ENCODE measurements at places on chromosomes 5 and 9.

DNA sequence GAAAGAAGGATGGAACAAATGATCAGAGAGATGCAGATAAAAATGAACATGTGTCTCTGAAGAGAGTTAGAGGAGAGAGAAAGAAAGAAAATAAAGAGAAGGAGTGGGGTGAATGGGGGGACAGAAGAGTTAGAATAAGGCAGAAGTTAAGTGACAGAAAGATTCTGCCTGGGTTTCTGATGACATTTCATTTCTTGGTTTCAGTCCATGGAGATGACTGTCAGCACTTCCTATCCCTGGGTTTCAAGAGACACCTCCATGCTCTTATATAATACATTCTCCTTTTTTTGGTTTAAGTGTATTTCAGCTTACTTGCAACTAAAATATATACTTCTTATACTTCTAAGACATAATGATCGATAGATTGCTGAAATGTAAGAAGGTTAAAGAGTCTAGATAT is 213.0 kb upstream of the IL12B start:
- no peak for DNase-seq

DNA sequence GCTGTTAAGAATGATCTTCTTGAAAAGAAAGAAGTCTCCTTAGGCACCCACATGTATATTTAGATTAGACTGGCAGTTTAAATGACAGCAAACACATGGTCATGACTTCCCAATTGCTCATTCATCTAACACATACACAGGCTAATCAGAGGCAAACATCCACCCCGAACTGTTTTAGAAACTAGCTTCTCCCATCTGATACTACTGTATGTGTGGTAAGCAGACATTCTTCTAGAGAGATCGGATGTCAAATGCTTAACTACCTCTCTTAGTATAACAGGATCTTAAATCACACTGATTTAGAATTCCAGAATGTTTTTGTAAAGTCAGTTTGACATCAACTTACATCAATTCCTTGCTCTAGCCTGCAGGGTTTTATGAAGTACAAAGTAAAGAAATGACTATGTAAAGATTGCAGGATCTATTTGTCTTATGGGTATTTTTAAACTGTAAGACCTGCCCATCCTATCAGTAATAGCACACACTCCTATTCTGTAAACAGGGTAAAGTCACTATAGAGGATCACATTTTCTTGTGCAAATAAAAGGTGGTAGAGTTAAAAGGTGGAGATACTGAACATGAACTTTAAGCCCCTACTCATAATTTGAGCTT is 239.7 kb downstream of the MLLT3 start:
- DNase-seq: peak; percentile 96

DNA sequence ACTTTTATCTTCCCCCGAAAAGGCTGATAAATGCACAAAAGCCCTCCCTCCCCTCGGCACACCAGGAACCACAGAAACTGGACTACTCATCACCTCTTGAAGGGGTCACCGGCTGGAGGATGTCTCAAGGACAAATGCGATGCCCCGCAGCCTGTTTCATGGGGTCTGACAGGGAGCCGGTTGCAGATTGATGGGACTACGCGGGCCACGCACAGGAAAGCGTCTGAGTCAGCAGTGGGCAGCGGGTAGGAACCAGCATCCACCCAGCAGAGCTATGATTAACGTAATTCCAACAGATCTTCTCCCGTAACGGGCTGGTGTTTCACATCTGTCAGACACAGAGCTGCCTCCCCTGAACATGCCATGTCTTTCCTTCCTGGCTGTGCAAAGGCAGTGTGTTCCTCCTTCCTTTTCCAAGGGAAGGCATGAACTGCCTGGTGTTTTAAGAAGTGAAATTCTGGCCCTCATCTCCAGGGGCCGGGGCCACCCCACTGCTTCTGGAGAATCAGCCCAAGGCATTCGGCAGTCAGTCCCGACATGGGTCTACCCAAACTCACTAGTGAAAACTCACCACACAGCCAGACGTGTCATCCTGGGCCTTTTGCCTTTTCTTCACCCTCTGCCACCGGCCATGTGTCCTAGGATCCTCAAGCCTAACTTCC is 144.4 kb upstream of the PHYKPL start:
- peak; percentile 52 for DNase-seq

DNA sequence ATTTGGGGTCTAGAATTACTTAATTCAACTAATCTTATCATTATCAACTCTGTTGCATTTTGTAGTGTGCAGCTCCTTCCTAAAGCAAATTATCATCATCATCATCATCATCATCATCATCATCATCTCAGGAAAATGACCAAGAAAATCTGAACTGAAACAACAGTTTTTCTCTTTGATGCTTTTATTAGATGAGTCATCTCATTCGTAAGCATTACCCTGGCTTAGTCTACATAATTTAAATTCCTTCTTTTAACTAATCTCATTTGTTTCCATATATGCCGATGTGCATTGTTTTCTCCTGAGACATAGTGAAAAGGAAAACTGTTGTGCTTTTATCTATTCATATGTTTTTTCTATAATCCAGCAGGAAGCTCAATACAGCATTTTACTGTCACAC is 173.0 kb upstream of the PDE4D start:
- DNase-seq: no peak

DNA sequence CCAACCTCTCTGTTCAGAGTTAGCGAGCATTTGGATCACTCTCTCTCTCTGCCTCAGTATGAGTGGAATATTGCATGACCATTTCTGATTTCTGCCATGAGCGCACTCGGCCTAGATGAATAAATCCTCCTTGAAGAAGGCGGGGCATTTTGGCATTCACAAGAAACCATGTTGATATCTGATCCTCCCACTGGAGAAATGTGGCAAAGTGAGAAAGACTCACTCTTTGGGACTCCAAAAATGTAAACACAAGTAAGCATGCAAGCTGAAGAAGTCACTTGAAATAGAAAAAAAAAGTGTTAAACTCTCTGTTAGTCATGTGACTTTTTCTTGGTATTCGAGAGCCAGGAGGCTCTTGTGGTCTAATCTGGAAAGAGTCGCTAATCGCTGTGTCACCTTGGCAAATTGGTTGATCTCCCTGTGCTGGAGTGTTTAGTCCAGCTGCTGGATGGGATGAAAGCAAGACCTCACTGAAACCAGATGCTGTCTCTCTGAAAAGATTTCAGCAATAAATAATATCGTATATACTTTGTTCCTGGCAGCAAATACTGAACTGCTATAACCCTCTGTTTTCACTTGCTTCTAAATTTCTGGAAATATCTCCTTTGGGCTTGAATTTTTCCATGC is 95.5 kb downstream of the GHR start:
- DNase-seq: peak; percentile 12

- DNase-seq: no peak
Observed at GRCh38 chr9:136007934-136008692, 46.9 kb upstream of the UBAC1 start.

DNA sequence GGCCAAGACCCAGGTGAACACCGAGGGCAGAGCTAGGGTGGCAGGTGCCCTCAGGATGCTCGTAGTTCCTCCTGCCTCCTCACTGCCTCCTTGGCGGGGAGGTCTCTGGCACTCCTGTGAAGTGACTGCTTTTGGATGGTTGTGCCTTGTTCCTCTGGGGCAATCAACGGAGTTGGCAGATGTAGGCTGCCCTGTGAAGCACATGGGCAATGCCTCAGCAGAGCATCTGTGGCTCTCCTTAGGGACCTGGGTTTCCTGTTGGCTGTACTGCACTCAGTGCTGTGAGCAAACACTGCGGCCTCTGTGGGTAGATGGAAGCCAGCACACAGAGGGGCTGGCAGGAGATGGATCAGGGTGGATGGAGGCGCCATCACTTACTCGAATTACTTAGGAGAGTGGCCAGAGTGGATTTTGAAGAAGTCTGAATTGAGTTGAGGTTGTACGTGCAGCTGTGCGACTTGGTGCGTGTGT is 71.4 kb upstream of the COL5A1 start:
- DNase-seq: peak; percentile 30

- DNase-seq: peak; percentile 58
Observed at GRCh38 chr9:121253821-121254501, 14.0 kb upstream of the GSN start.

GRCh38 chr5:75668977-75669689 is 48.1 kb downstream of the POC5 start:
- peak; percentile 90 for DNase-seq

GRCh38 chr5:51488803-51489642 is 105.8 kb downstream of the ISL1 start:
- DNase-seq: no peak

- DNase-seq: no peak
Observed at GRCh38 chr5:88108490-88109279, 160.0 kb downstream of the TMEM161B start.

DNA sequence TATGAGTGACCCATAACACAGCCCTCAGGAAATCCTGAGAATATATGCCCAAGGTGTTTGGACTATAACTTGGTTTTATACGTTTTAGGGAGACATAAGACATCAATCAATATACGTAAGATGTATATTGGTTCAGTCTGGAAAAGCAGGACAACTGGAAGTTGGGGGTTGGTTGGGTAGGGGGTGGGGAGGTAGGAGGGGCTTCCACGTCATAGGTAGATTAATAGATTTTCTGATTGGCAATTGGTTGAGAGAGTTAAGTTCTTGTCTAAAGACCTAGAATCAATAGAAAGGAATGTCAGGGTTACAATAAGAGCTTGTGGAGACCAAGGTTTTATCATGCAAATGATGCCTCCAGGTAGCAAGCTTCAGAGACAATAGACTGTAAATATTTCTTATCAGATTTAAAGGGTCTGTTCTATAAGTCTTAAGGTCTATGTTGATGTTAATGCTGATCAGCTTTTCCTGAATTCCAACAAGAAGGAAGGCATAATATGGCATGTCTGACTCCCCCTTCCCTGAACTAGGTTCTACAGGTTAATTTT is 2267.7 kb upstream of the ACO1 start:
- no peak for DNase-seq

DNA sequence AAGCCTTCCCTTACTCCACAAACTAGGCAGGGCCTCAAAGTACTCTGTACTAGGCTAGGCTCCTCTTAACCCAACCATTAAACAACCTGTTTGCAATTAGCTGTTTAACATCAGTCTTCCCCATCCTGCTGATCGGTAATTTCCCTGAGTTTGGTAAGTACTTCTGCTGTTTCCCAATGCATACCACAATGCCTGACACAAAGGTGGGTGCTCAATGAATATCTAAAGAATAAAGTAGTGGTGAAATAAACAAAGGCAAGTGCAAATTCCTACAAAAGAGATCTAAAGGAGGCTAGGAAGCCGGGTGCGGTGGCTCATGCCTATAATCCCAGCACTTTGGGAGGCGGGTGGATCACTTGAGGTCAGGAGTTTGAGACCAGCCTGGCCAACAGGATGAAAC is 25.0 kb downstream of the FBXW2 start:
- DNase-seq: no peak

DNA sequence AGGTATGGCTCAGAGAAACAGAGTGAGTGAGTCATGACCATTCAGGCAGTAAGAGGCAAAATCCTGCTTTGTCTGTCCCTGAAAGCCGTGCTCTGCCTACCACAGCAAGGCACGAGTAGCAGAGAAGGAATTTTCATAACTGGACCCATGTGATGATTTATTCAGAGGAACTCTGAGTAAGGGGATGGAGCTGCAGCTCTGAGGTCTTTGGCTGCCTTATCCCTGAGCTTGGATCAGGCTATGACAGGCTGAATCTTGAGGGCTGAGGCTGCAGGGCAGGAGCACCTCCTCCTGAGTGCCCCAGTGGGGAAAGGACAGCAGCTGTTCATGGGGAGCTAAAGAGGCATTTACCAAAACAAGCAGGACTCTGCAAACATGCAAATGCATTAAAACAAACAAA is 183.4 kb downstream of the PAPPA start:
- no peak for DNase-seq

DNA sequence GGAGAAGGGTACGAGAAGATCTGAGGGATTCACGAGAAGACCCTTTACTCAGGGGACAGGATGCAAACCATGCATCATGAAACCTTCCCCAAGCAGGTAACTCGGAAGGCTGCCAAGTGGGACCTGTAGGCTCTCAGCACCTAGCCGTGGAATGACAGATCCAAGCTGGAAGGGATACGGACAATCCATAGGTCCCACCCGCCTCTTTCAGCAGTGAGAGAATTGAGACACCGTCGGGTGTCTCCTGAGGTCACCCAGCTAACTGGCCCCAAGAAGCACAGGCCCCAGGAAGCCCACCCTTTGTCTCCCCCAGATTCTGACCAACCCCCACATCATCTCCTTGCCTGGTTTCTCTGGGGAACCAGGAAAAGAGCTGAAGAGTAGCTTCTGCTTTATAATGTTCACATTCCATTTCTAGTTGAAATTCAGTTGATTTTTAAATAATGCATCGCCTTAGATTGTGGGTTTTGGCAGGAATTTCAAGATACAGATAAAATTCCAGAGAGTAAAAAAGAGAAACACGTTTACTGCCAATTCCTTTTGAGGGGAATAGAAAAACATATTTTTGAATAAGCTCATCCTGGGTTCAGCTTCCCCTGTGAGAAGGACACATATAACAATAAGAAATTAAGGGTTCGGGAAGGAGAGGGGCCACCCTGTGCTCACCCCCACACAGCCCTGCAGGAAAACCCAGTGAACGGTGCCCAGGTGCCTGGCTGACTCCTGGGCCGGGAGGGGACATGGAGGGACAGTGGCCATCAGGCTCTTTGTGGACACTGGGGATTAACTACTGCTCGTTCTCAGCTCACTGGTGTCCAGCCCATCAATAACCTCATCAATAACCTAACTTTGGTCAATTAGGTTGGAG is 51.1 kb downstream of the NSUN2 start:
- no peak for DNase-seq

- no peak for DNase-seq
Observed at GRCh38 chr5:168696611-168697010, 117.4 kb upstream of the PANK3 start.

GRCh38 chr5:1746371-1747078 is 53.1 kb downstream of the MRPL36 start:
- DNase-seq: no peak

DNA sequence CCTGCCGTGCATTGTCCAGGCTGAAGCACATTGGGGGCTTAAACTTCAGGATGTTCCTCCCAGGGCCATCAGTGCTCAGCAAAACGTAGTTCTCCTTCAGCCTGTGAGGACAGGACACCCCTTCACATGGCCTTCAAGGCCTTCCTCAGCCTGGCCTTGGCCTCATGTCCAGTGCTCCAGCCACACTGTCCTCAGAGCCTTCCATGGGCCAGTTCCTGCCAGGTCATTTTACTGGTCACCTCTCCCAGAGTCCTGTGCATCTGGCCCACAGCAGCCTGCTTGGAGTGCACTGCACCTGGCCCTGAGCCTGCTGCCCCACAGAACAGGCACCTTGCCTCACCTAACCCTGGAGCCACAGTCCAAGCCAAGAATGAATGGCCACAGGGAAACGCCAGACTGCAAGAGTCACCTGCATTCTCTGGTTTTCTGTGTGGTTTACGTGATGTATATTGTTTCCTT is 8.7 kb downstream of the HNRNPAB start:
- DNase-seq: no peak

Measured in common myeloid progenitor, CD34-positive (primary cell).